Activated CD4-positive, alpha-beta T cell treated with anti-CD3 and anti-CD28 coated beads for 36 hours (primary cell): ENCODE measurements at places on chromosomes 1 and 21. TPM values are rescaled to one million over a fixed set of nuclear protein-coding genes. Genes with fewer than 3 reads are reported as not detected.

The CACNA1S gene
- not detected for total RNA-seq

The KRTAP7-1 gene
- total RNA-seq, result not detected

The CFAP57 gene
- not detected for total RNA-seq

The C4BPA gene
- not detected for total RNA-seq
